Fibroblast of the aortic adventitia (primary cell): ENCODE measurements at places on chromosomes 11 and 22.
A peak's percentile ranks its signal among the peaks of the same experiment; 100 is the strongest.

GRCh38 chr22:36397131-36398093 is 9.6 kb upstream of the MYH9 start:
- peak; percentile 66 for DNase-seq

DNA sequence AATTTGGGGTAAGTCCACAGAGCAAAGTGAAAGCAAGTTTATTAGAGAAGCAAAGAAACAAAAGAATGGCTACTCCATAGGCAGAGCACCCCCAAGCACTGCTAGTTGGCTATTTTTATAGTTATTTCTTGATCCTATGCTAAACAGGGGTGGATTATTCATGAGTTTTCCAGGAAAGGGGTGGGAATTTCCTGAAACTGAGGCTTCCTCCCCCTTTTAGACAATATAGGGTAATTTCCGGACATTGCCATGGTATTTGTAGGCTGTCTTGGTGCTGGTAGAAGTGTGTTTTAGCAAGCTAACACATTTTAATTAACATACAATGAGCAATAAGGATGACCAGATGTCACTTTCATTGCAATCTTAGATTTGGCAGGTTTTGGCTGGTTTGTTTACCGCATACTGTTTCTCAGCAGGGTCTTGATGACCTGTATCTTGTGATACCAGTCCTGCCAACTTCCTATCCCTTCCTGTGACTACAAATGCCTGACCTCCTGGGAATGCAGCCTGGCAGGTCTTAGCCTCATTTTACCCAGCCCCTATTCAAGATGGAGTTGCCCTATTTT is 937 bp upstream of the C1QTNF6 start:
- DNase-seq = peak; percentile 63

- no peak for DNase-seq
These were observed 71.7 kb downstream of the DEPDC5 start for GRCh38 chr22:31825513-31825912.

DNA sequence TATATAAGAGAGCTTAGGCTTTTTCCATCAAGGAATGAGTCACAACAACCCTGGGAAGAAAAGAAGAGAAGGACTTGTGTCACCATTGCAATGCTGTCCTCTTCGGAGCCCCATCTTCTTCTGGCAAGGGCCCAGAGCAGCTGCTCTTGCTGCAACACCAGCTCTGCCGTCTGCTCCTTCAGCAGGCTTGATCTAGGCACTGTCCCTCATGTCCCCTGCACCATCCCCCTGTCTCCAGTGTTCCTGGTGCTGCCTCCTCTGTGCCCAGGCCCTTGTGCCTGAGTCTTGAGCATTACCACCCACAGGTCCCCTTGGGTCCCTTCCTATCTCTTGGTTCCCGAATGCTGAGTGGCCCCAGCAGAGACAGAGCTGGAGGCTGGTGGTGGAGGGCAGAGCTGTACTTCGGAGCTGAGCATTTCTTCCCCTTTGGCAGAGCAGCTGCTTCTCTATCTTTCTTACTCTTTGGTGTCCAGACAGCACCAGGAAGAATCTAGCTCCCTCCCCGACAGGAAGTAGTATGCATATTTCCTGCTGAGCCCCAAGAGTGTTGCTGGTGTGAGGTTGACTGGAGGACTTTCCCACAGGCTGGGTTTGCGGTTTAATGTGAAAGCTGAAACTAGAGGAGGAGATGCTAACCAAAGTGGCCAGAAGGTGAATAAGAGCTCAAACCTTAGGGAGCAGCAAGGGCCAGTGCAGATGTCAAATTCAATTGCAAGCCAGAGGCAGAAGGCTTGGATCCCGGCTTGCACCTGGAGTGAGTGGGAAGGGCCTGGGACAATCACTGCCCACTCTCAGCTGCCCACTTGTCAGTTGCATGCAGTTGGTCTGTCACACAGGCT is 27.8 kb downstream of the WEE1 start:
- DNase-seq = peak; percentile 34

DNA sequence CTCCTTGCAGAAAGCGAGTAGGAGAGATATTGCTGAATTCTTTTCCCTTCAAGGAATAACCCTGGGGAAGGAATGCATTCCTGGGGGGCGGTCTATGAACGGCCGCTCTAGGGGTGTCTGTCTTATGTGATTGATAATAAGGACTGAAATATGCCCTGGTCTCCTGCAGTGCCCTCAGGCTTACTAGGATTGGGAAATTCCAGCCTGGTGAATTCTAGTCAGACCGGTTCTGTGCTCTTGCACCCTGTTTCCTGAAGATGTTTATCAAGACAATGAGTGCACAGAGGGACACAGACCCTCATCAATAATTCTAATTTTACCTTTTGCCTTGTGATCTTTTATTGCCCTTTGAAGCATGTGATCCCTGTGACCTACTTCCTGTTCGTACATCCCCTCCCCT is 140.7 kb downstream of the LUZP2 start:
- DNase-seq = no peak

DNA sequence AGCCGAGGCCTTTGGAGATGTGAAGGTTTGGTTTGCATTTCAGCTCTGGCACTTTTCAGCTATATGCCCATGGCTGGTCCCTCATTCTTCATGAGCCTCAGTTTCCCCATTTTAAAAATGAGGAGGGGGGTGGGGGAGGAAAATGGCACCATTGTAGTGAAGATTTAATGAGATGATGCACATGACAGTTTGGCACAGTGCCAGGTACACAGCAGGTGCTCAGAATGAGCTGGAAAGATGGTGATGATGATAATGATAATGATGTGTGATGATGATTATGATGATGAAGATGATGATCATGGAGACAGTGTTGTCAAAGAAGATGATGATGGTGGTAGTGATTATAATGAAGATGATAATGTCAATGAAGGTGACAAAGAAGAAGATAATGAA is 24.3 kb upstream of the FGF3 start:
- no peak for DNase-seq

DNA sequence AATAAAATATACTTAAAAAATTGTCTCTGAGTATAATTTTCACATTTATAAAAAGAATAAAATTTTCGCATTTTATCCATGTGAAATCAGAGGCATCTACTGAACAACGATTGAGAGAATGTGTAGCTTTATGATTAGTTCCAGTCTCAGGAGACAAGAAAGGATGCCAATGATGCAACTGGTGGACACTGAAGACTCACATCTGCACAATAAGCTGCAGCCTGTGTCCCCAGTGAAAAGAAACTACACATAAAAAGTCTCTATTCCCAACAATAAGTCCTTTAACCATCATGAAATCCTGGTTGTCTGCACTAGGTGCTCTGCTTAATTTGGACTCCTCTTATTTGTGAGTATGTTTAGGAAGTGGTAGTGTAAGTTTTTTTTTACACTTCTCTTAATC is 22.0 kb downstream of the OR5AS1 start:
- DNase-seq = no peak

- peak; percentile 14 for DNase-seq
These were observed 55.4 kb downstream of the QSER1 start for GRCh38 chr11:32947978-32948377.

DNA sequence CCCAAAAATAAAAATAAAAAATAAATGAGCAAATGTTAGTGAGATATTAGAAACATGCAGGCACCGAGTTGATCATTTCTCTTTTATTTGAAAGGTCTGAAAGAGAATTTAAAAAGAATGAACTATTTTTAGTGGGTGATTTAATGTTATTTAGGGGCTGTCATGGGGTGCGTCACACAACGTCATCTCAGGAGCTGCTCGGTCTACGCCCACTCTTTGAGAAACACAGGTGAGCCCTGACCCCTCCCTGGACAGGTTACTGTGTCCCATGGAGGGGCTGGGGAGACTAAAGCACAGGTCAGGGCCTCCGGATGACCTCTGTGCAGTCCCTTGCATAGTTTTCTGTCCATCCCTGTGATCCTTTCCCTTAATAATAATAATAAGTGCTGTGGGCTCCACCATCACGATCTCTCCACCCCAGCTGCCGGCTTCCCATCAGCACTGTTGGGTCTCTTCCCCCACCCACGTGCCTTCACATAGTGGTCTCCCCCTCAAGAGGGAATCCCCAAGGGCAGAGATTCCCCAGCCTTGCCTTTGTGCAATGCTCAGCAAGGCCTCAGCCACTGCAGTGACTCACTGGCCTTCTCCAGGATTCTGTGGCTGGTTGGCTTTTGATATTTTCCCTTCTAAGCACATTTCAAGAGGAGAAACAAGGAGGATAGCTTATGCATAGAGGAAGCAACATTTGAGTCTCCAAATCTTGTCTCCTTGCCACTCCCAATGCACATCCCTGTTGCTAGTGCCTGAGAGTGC is 159.9 kb downstream of the TTC17 start:
- DNase-seq = peak; percentile 15

- no peak for DNase-seq
These were observed 5.7 kb downstream of the LRP4 start for GRCh38 chr11:46912526-46913150.

DNA sequence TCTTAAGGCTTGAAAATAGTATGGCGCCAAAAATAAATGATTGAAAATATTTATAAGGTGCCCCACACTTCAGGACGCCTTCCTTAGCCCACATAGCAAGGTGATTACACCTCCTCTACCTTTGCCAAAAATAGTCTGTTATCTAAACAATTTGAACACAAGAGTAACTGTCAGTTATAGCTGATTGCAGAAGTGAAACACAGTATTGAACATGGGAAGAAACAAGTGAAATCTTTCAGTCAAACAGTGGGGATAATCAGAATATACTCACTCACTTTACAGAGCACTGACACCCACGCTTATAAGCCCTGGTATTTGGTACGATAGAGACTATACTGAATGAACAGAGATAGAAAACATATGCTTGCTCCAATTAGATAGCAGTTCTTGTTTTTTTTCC is 203.1 kb downstream of the RAB38 start:
- no peak for DNase-seq

DNA sequence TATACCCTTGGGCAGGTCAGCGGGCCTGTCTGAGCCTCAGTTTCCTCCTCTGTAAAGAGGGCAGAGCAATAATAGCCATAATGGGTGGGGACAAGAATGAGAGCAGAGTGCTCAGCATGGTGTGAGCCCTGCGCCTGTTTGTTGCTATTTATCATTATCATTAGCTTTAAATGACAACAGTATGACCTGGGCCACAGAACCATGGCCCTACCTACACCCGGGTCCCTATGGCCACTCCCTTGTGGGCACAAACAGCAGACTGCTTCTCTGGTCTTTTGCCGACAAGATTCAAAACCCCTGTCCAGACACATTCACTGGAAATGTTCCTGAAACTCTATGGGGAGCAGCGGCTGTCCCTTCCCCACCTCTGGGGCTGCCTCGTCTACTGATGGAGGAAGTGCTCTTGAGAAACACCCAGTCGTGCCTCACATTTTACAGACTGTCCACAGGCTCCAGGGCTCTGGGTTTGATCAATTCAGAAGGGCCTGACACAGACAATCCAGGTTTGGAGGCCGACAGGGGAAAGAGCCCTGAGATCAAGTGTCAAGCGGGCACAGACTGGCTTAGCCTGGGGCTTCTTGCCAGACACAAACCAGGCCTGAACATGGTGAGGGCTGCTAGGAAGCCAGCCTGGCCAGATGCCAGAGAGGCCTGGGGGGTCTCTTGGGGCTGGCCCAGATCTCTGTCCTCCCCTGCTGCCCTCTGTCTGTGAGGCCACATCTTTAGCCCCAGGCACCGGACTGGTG is 112.5 kb upstream of the CD82 start:
- DNase-seq = no peak

DNA sequence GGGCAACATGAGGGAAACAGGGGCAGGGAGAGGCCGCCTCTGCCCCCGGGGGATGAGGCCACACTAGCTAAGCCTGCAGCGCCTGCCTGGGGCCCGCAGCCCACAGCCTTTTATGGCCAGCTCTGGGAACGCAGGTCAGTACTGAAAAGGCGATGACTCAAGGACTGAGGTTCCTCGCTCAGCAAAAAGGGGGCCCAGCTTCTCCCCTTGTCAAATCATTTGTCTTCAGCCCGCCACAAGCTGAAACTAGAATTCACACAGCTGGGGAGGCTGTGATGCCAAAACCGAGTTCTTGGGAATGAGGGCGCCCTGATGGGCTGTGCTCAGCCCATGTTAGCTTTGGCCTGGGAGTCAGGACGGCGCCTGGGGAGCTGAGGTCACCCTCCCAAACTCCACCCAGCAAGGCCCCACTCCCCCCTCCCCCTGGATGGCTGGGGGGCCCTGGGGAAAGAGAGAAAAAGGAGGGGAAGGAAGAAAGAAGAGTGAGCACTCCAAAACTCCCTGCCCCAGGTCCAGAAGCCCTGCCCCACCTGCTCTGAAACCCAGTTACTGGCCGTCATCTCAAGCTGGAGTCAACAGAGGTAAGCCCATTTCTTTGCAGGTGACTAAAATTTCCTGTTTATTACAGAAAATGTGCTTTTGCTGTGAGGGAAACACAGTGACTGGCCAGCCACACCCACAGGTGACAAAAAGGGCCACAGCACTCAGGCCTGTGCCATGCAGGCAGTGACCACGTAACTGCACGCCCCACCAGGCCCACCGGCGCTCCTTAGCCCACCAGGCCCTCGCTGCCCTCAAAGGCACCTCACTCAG is 13.7 kb downstream of the EHD1 start:
- DNase-seq = peak; percentile 95

- DNase-seq = no peak
These were observed 33.5 kb upstream of the EMID1 start for GRCh38 chr22:29172216-29172615.

DNA sequence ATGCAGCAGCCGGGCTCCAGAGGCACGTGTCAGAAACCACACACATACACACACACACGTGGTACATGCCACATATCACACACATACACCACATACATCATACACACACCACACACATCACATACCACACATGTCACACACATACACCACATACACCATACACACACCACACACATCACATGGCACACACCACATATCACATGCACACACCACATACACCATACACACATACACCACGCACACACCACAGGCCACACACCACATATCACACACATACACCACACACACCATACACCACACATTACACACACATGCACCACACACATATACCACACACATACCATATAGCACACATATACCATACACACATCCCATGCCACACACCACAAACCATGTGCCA is 97.5 kb upstream of the PRR5 start:
- no peak for DNase-seq

DNA sequence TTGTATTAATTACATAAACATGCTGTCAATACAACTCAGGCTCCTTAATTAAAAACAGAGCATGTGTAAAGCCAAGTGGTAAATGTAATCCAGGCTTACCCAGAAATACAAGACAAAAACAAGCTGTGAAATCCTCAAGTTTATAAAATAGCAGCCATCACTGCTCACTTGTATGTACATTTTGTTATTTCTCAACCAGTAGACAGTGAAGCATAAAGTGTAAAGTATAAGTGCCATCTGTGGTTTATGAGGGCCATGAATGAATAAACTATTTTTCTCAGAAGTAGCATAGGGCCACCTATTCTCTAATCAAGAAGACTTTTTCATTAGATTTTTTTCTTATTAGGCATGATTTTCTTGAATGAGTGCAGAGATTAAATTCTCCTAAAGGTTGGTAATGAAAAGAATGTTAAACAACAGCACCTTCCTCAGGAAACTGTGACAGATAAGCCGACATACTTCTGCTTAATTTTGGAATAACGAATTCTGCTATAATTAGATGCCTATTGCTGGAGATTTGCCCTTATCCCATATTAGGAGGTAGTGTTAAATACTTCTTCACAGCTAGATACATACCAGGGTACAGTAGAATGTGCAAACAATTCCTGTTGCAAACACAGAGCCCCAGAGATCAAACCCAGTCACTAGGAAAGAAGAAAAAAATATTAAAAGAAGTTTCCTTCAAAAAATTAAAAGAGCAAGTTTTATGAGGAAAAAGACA is 13.0 kb downstream of the SLC5A12 start:
- DNase-seq = no peak

- DNase-seq = peak; percentile 10
These were observed 70.6 kb downstream of the PHF21A start for GRCh38 chr11:46050662-46051061.

- DNase-seq = no peak
These were observed 13.6 kb upstream of the APOL5 start for GRCh38 chr22:35703861-35704584.
